ENCODE measurements at places on chromosomes 6 and 20. TPM values are rescaled to one million over a fixed set of nuclear protein-coding genes. Genes with fewer than 3 reads are reported as not detected.

Gene OVOL2
- not detected for total RNA-seq

Gene PHACTR3
- 15.9 TPM for total RNA-seq

Gene PLCB1
- total RNA-seq = 41.6 TPM

Gene SLC26A8
- total RNA-seq = 1.1 TPM

Gene MTFR2
- 0.30 TPM for total RNA-seq

Gene CUTA
- total RNA-seq = 161 TPM

Gene CST5
- not detected for total RNA-seq
